ENCODE measurements at places on chromosomes 6 and 20. TPM values are rescaled to one million over a fixed set of nuclear protein-coding genes. Genes with fewer than 3 reads are reported as not detected.

Gene GPX5
- not detected for total RNA-seq

Gene TDRD6
- not detected for total RNA-seq

Gene CTCFL
- total RNA-seq = not detected

Gene TENT5A
- total RNA-seq = 1.0 TPM

Gene MYMX
- total RNA-seq = not detected

Gene OXT
- total RNA-seq = not detected

Gene C20orf141
- total RNA-seq = not detected

Gene PLN
- total RNA-seq = not detected

Gene NRM
- 26.5 TPM for total RNA-seq

Gene JPH2
- total RNA-seq = 3.1 TPM

Gene ENPP3
- total RNA-seq = not detected

Gene DOP1A
- total RNA-seq = 2.6 TPM

Gene XKR7
- total RNA-seq = 0.02 TPM
